ENCODE measurements at places on chromosomes 2 and 18. TPM values are rescaled to one million over a fixed set of nuclear protein-coding genes. Genes with fewer than 3 reads are reported as not detected.

ADD2 gene
- 24.5 TPM for total RNA-seq

CPO gene
- total RNA-seq, result not detected

SPC25 gene
- 35.6 TPM for total RNA-seq

SP100 gene
- 108 TPM for total RNA-seq

UNC80 gene
- total RNA-seq, result not detected

DNA sequence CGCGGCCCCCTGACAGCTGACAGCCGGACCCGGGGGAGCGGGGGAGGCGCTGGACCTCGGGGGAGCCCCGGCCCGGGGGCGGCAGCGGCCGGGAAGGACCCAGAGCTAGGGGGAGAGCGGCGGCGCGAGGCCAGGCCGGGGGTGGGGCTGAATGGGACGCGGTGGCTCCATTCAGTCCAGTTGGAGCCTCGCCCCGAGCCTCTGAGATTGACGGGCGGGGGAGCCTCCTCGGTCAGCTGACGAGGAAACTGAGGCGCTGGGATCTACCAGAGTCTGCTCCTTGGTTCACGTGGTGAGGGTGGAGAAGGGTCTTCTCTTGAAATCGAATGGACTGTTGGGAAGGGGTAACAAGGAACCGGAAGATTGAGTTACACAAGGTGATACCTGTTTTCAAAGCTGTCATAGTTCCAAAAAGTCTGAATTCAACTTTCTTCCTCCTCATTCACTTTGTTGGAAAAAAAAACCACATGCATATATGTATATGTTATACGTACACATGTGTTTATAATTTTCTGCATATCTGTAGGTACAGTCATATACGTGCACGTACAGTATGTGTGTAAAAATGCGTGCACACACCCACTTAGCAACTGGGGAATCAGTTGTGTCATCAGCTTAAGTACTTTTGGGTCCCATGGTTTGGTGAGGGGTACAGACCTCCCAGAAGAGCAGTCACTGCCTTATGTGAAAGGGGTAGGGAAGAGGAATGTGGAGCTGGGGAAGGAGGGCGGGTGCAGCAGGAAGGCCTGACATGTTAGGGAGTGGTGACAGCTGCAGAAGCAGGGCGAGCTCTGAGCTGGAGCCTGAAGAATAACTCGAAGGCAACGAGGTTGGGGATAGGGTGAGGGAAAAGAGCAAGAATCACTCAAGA, 628 bp downstream of the PPP1R7 start:
- peak overlapping the region; percentile 86 for H3K4me3 ChIP-seq
- DNase-seq, result no peak
- peaks cover 50% of the 10 kb centered on the region for H3K4me1 ChIP-seq

GRCh38 chr2:145547620-145548019, 1027.7 kb upstream of the ZEB2 start:
- no peaks in the 10 kb centered on the region for H3K36me3 ChIP-seq
- no peak overlapping the region for H3K4me3 ChIP-seq
- H3K4me1 ChIP-seq, result no peaks in the 10 kb centered on the region
- H3K27me3 ChIP-seq, result peaks cover 2% of the 10 kb centered on the region
- DNase-seq, result no peak
- H3K27ac ChIP-seq, result no peak overlapping the region

- DNase-seq, result no peak
- H3K36me3 ChIP-seq, result no peaks in the 10 kb centered on the region
- H3K27ac ChIP-seq, result no peak overlapping the region
- H3K4me1 ChIP-seq, result no peaks in the 10 kb centered on the region
Observed at GRCh38 chr2:1586923-1587840, 157.1 kb downstream of the PXDN start.

GRCh38 chr2:10053351-10053750, 10.0 kb downstream of the KLF11 start:
- no peak overlapping the region for H3K4me3 ChIP-seq
- DNase-seq, result no peak
- H3K36me3 ChIP-seq, result peaks cover 18% of the 10 kb centered on the region
- peaks cover 6% of the 10 kb centered on the region for H3K4me1 ChIP-seq
- no peak overlapping the region for H3K27ac ChIP-seq

DNA sequence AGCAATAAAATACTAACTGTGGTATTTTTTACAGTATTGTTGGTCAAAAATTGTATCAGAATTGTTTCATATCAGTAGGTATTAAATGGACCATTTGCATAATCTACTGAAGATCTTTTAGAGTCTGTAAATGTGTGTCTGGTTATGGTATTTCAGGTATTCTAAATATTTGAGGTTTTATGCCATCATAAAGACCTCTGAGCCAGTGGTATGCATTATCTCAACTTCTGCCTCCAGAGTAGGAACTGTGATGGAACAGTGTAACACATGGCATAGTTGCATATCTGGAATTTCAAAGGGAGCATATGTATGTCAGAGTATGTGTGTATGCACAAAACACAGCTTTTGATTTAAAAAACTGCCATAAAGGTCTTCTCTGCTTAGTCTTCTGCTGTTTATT, 15.4 kb downstream of the GREB1L start:
- H3K27ac ChIP-seq, result no peak overlapping the region
- no peak overlapping the region for H3K4me3 ChIP-seq
- H3K27me3 ChIP-seq, result peaks cover 4% of the 10 kb centered on the region
- no peaks in the 10 kb centered on the region for H3K4me1 ChIP-seq
- H3K36me3 ChIP-seq, result no peaks in the 10 kb centered on the region

DNA sequence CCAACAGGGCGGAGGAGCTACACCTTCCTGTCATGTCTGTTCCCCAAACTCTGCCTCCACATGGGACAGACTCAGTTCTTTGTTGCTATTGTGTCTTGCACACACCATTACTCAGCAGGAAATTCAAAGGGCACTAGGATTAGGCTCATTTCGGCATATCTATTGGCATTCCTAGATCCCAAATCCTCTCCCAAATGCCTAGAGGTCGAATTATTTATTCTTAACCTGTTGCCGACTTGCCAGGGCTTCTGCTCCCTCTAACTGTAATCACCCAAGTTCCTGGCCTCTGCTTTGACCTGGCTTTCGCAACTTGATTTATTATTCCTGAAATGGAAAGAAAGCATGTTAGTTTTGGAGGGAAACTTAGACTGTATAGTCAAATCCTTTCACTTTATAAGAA, 67.8 kb upstream of the ST6GAL2 start:
- H3K4me3 ChIP-seq, result no peak overlapping the region
- no peaks in the 10 kb centered on the region for H3K4me1 ChIP-seq
- DNase-seq, result no peak
- H3K27me3 ChIP-seq, result peaks cover 2% of the 10 kb centered on the region
- no peaks in the 10 kb centered on the region for H3K36me3 ChIP-seq
- no peak overlapping the region for H3K27ac ChIP-seq

DNA sequence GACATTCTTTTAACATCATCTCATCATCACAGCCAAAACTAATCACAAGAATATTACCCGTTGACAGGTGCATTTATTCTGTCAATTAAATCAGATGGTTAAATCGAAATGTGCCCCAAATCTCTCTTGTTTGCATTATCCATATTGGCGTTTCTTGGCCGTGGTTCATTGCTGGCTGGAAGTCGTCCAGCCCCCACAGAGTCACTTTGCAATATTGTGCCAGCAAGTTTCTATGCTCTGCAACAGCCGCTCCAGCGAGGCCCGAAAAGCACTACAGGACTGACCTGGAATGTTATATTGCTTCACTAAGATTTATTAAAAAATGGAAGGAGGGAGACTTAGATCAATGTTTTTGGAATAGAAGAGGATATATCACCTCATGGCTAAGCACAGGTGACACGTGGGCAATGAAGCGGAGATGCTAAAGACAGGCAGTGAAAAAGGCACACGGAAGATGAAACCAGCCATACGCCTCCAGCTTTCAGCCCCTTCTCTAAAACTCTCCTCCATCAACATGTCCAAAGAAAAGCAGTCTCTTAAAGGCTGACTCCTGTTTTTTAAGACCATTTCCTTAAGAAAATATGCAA, 176.8 kb upstream of the VRK2 start:
- H3K27me3 ChIP-seq, result peaks cover 2% of the 10 kb centered on the region
- no peak overlapping the region for H3K4me3 ChIP-seq
- no peaks in the 10 kb centered on the region for H3K4me1 ChIP-seq
- no peaks in the 10 kb centered on the region for H3K36me3 ChIP-seq

DNA sequence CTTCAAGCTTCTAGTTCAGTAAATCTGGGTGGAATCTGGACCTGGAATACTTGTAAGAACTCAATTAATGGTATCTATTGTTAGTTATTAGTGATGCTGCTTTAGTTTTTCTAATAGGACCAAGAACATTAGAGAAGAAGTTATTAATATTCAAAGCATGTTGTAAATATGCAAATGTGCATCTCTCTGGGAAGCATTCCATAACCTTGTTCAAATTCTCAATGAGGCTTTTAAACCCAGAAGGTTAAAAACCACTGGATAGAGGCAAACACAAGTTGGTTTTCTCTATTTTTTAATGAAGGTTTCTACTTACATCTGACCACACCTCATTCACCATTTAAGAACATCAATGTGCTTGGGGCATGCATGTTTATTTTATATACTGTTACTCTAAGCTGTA, 16.1 kb upstream of the ACVR1C start:
- H3K27me3 ChIP-seq, result peaks cover 9% of the 10 kb centered on the region
- no peak overlapping the region for H3K27ac ChIP-seq
- no peaks in the 10 kb centered on the region for H3K36me3 ChIP-seq
- no peaks in the 10 kb centered on the region for H3K4me1 ChIP-seq

DNA sequence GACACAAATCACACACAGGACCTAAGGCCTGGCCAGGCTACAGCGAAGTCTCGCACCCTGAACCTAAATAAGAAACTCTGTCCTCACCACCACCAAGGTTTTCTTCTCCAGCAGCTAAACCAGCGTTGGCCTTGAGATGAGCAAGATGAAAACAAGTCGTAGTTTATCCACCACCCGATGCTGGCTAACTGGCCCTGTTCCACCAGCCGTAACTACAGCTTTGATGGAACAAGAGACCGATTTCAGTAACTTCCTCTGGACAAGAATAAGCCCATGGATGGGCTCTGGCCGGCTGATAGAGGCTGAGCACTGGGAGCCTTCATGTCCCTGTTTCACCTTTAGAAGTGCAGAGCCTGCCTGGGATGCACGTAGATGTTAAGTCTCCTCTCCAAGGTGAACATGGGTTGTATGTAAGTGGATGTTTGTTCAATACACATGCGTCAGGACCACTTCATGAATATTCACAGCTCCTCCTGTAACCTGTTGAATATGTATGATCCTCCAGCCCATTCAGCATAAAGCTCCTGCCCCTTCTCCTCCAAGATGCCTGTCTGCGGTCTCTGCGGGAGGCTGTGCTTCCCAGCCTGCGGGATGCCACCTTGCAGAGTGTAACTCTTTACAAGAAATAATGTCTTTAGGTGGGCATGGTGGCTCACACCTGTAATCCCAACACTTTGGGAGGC, 24.2 kb downstream of the ADI1 start:
- DNase-seq, result no peak
- H3K27me3 ChIP-seq, result no peaks in the 10 kb centered on the region
- H3K27ac ChIP-seq, result no peak overlapping the region
- H3K4me3 ChIP-seq, result no peak overlapping the region
- peaks cover 11% of the 10 kb centered on the region for H3K36me3 ChIP-seq
- no peaks in the 10 kb centered on the region for H3K4me1 ChIP-seq

DNA sequence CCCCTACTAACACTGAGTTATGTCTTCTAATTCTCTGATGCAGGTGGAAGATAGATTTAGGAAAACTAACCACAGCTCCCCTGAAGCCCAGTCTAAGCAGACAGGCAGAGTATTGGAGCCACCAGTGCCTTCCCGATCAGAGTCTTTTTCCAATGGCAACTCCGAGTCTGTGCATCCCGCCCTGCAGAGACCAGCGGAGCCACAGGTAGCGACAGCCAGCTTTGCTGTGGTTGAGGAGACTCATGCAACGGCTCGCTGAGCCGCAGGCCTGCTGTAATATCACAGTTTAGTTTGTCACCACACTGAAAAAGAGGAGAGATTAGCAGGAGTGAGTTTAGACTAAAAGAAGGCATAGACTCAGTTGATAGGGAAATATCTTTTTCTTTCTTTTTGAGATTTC, 131.0 kb upstream of the IL1R2 start:
- peaks cover 12% of the 10 kb centered on the region for H3K36me3 ChIP-seq
- no peak overlapping the region for H3K4me3 ChIP-seq
- H3K4me1 ChIP-seq, result peaks cover 5% of the 10 kb centered on the region
- H3K27me3 ChIP-seq, result no peaks in the 10 kb centered on the region
- no peak for DNase-seq

DNA sequence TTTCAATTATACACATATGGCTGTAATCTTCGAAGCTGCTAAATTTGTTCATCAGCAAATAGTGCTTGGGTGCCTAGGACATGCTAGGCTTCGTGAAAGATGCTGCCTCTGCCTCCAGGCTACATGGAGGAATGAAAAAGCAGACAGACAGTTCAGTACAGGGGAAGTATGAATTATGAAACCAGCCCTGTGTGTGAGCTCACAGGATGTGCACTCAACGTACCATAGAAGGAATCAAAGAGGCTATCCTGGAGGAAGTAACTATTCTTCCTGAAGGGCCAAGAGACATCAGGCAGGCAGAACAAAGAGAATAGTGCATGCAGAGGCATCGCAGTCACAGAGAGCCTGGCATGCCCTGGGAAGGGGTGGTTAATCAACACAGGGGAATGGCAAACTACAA, 61.4 kb downstream of the DYM start:
- H3K27ac ChIP-seq, result peak overlapping the region; percentile 70
- no peaks in the 10 kb centered on the region for H3K27me3 ChIP-seq
- H3K36me3 ChIP-seq, result peaks cover 20% of the 10 kb centered on the region
- H3K4me1 ChIP-seq, result peaks cover 44% of the 10 kb centered on the region
- no peak overlapping the region for H3K4me3 ChIP-seq

- H3K4me1 ChIP-seq, result no peaks in the 10 kb centered on the region
- no peak overlapping the region for H3K4me3 ChIP-seq
- no peak overlapping the region for H3K27ac ChIP-seq
Observed at GRCh38 chr2:32981612-32982011, 34.9 kb downstream of the LTBP1 start.

DNA sequence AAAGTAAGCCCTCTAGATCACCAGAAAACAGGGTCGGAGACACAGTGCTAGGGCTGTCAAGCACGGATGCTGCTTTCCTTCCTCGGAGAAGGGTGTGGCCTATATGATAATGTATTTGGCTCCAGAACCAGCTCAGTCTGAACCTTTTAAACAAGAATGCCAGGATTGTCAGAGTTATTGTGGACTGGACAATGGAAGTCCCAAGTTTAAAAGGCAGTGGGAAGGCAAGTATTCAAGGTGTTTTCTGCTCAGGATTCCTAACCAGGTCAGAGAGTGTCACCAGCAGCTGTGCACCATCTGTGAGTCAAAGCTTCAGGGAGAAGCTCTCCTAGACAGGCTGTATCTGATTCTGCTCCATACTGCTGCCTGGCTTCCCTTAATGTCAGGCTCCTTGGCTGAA, 94.8 kb downstream of the SPOPL start:
- no peak for DNase-seq
- H3K4me1 ChIP-seq, result no peaks in the 10 kb centered on the region
- no peak overlapping the region for H3K4me3 ChIP-seq
- no peaks in the 10 kb centered on the region for H3K27me3 ChIP-seq

GRCh38 chr2:237774811-237775553, 23.6 kb upstream of the RBM44 start:
- no peaks in the 10 kb centered on the region for H3K27me3 ChIP-seq
- no peak overlapping the region for H3K4me3 ChIP-seq
- no peaks in the 10 kb centered on the region for H3K4me1 ChIP-seq

Measured in activated CD8-positive, alpha-beta T cell treated with anti-CD3 and anti-CD28 coated beads for 36 hours (primary cell).